ENCODE measurements at places on chromosomes 6 and 20.

GRCh38 chr6:160253292-160253691 is 5.3 kb downstream of the SLC22A2 start:
- no peak for DNase-seq

DNA sequence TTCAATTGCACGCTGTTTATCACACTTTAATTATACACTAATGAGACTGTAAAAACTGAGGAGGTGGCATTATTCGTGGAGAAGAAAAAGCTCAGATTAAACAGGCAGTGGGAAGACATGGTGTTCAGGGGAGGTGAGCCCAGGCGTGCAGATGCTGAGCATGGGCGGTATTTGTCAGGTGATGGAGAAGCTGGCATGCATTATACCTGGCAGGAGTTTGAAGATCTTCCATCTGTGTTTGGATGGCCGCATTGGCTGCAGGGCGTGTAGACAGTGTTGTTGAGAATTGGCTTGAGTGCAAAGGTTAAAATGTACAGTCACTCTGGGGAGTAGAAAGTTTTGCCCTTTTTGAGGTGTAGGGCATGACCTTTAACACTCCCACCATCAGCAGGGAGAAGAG is 213.8 kb downstream of the ERMARD start:
- no peak for DNase-seq

- DNase-seq, result no peak
These were observed 39.8 kb downstream of the HIVEP1 start for GRCh38 chr6:12051861-12052368.

DNA sequence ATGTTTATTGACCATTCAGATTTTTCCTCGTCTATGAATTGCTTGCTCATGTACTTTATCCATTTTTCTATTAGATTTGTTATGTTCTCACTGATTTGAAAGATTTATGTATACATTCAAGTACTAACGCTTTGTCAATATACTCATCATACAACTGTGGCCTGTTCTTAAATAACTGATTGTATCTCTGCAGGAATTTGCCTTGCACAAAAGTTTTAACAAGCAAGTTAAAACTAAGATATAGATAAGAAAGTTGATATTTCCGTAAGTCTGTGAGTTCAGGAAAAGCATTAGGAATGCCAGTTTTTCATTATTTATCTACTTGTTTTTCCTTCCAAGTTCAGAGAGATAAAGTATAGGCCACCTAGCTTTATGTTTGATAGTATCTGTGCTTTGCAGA is 95.2 kb downstream of the PDE7B start:
- no peak for DNase-seq

GRCh38 chr6:169379495-169380070 is 125.9 kb upstream of the THBS2 start:
- no peak for DNase-seq

GRCh38 chr6:39260953-39261352 is 31.7 kb upstream of the KCNK5 start:
- DNase-seq, result no peak

GRCh38 chr20:10521068-10521831 is 86.1 kb downstream of the SLX4IP start:
- DNase-seq, result no peak
